ENCODE measurements at places on chromosomes 1 and 21. TPM values are rescaled to one million over a fixed set of nuclear protein-coding genes. Genes with fewer than 3 reads are reported as not detected.

GABPB2 gene
- total RNA-seq = 12.6 TPM

LMX1A gene
- total RNA-seq = not detected

PDZK1IP1 gene
- not detected for total RNA-seq

TTC13 gene
- 56.1 TPM for total RNA-seq

DNAI4 gene
- total RNA-seq = 34.9 TPM

TSPAN2 gene
- 28.5 TPM for total RNA-seq

TGFB2 gene
- total RNA-seq = 61.8 TPM

BRINP3 gene
- 28.9 TPM for total RNA-seq

FCRL4 gene
- total RNA-seq = not detected

KRTAP10-9 gene
- total RNA-seq = not detected

MROH9 gene
- not detected for total RNA-seq

CHIA gene
- not detected for total RNA-seq

HAO2 gene
- total RNA-seq = not detected

TCP10L gene
- total RNA-seq = 1.9 TPM

PTPN22 gene
- total RNA-seq = 1.2 TPM

ZBTB37 gene
- total RNA-seq = 52.7 TPM

ASCL5 gene
- 0.16 TPM for total RNA-seq

ATP13A2 gene
- total RNA-seq = 59.4 TPM

RPRD2 gene
- total RNA-seq = 17.2 TPM

CAMSAP2 gene
- total RNA-seq = 130 TPM

SPRR5 gene
- not detected for total RNA-seq

C4BPA gene
- not detected for total RNA-seq

MRPL39 gene
- total RNA-seq = 32.3 TPM

RGS16 gene
- total RNA-seq = 1.6 TPM

RNU1-2 gene
- total RNA-seq = under 0.01 TPM

GPR3 gene
- not detected for total RNA-seq

C1QA gene
- total RNA-seq = 10.9 TPM

SPRR1B gene
- total RNA-seq = not detected

BCAR3 gene
- 5.9 TPM for total RNA-seq

ZNF648 gene
- total RNA-seq = 0.31 TPM

GJB3 gene
- not detected for total RNA-seq

SLC25A24 gene
- total RNA-seq = 49.9 TPM

RNF115 gene
- total RNA-seq = 25.7 TPM

Data from occipital lobe (tissue), 3 donors.